ENCODE measurements at places on chromosomes 1 and 21.

- no peak for DNase-seq
These were observed 35.9 kb downstream of the SLC19A1 start for GRCh38 chr21:45506241-45506817.

DNA sequence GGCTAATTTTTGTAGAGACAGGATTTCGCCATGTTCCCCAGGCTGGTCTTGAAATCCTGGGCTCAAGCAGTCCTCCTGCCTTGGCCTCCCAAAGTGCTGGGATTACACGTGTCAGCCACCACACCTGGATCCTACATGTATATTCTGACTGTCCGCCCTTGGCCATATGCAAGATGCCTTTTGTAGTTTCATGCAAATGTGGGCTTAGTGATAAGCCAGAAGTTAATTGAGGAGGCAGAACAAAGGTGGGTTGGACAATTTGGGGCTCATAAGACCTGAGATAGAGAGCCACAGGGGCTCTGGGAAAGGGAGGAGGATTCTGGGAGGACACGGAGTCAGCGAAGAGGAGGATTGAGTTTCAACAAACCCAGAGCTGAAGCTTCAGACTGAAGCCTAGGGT, 24.9 kb downstream of the ALPL start:
- no peak for DNase-seq

DNA sequence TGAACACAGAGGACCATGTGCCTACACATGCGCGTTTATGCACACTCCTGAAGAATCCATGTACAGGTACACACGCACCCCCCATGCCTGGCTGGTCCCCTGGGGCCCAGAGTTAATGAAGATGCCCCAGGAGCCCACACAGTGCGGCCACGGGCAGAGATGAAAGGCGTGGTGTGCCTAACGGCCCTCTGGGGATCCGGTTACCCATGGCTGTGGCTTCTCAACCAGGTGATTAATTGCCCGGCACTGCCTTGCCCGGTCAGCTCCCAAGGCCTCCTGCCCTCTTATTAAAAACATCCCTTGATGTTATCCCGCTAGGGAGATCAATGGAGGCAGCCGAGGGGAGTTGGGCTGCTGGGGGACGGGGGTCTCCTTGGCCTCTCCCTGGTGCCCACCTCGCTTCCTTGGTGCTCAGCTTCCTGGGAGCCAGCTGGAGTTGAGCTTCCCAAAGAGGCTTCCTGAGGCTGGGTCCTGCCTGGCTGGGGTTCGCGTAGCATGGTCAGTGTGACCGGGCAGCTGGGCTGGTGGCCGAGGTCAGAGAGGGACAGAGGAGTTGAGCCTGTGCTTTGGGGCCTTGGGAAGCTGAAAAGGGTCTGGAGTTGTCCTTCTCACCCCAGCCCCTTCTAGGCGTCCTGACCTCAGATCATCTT, 75.0 kb upstream of the WNT4 start:
- no peak for DNase-seq

DNA sequence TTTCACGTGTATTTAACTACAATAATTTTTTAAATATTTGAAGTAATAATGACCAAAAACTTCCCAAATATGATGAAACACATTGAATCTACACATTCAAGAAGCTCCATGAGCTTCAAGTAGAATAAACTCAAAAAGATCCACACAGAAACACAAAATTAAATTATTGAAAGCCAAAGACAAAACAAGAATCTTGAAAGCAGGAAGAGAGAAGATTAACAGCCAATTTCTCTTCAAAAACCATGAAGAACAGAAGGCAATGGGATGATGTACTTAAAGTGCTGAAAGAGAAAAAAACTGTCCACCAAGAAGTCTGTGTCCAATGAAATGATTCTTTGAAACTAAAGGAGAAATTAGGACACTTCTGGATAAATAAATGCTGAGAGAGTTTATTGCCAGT, 5.1 kb upstream of the KRTAP10-10 start:
- DNase-seq: no peak

DNA sequence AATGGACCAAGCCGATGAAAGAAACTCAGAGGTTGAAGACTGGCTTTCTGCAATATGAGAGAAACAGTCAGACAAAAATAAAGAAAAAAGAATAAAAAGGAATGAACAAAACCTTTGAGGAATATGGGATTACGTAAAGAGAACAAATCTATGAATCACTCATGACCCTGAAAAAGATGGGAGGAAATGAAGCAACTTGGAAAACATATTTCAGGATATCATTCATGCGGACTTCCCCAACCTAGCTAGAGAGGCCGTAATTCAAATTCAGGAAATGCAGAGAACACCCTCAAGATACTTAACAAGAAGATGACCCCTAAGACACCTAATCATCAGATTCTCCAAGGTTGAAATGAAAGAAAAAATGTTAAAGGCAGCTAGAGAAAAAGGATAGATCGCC, 705.3 kb upstream of the CHRM3 start:
- DNase-seq: peak; percentile 6
